ENCODE measurements at places on chromosomes 6 and 20.

DNA sequence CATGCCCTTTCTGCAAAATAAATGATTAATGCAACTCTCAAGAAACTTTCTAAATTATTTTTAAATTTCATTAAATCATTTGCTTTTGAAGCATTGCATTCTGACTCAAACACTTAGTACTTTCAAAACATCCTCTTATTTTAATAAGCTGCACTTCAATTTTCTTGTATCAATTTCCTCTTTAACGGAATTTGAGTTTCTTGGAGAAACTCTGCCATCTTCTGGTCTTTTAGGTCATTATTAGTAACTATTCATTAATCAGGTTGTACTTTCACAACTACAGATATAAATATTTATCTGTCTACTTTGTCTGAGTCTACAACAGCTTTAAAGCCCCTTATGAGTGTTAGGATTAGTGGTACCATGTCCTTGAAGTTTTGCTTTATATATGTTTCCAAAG lies 30.2 kb downstream of the TMX4 start:
- DNase-seq = no peak

DNA sequence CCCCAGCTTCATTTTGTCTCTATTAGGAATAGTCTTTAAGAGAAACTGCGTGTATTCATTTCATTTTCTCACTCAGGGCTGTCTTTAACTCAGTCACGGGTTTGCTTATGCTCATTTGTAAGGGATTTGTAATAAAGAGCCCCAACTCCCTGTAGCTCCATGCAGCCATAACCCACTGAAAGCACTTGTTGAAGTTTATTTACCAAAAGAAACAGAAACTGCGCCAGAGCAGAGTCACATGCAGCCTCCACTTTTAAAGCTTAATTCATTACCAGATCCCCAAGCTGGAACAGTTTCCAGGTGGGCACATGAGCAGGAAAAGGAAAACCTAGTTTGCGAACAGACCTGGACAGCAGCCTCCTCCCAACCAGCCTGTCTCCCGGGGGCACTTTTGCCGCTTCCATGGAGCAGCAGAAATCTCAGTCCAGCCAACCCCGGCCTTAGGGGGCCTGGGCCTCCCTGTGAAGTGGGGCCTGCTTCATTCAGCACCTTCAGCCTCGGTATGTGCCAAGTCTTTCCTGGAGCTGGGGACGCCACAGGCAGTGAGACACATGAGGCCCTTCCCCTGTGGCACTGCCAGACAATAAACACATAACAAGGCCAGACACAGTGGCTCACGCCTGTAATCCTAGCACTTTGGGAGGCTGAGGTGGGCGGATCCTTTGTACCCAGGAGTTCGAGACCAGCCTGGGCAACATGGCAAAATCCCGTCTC lies 4.5 kb downstream of the BCAS4 start:
- no peak for DNase-seq

DNA sequence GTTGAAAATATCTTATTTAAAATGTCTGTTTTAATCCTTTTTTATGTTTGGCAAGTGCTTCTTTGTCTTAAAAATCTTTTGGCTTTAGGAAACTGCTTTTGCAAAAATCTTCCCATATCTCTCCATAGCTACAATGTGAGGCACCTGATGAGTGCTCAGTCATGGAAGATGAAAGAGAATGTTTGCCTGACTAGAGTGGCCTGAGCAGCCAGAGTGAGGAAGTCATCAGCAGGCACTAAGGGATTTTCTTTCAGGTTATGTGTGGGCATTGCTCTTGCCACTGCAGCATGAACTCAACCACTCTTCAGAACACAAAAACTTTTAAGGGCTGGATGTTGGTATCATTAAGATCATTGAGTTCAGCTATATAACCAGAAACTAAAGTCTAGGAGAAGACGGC lies 47.9 kb downstream of the AKIRIN2 start:
- DNase-seq = no peak

GRCh38 chr6:107506145-107506544 lies 16.2 kb downstream of the SOBP start:
- DNase-seq = no peak

GRCh38 chr20:41475503-41475902 lies 108.9 kb upstream of the EMILIN3 start:
- peak; percentile 31 for DNase-seq

- no peak for DNase-seq
Measured at GRCh38 chr6:105783333-105783935, 302.7 kb upstream of the PRDM1 start.

DNA sequence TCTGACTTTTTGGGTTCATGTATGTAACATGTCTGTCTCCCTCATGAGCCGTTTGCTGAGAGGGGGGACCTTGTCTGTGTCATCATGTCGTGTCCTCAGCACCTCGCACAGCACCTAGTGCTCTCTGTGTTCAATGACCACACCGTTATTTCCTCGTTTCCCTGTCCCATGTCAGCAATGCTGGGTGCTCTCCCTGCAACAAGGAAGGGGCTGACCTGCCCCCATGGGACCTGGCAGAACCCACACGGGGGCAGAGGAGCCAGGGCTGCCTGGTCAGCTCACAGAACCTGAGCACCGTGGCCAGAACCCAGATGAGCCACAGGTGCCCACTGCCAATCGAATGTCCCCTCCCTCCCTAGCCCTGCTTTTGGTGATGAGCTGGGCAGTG lies 7.3 kb downstream of the ADA start:
- DNase-seq = no peak

- DNase-seq = no peak
Measured at GRCh38 chr6:80010288-80010687, 5.8 kb downstream of the TTK start.

GRCh38 chr6:38182426-38182825 lies 362.9 kb downstream of the ZFAND3 start:
- no peak for DNase-seq

DNA sequence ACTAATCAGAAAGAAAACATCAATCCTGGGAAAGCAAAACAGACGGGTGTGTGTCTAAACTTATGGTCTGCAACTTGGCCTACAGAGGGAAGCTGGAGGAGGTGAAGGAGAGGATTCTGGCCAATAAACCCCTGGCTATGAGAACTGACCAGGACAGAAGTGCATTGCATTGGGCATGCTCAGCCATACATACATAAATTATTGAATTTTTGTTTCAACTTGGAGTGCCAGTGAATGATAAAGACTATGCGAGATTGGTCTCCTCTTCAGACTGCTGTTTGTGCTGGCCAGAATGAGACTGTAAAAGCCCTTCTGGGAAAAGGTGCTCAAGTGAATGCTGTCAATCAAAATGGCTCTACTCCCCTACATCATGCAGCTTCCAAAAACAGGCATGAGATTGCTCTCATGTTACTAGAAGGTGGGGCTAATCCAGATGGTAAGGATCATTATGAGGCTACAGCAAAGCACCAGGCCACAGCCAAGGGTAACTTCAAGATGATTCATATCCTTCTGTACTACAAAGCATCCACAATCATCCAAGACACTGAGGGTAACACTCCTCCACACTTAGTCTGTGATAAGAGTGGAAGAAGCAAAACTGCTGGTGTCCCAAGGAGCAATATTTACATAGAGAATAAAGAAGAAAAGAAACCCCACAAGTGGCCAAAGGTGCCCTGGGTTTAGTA lies 17.4 kb downstream of the ADNP start:
- no peak for DNase-seq

- peak; percentile 28 for DNase-seq
Measured at GRCh38 chr6:166751051-166751595, 124.1 kb upstream of the RPS6KA2 start.

- no peak for DNase-seq
Measured at GRCh38 chr6:137191670-137192069, 18.2 kb upstream of the IL22RA2 start.

DNA sequence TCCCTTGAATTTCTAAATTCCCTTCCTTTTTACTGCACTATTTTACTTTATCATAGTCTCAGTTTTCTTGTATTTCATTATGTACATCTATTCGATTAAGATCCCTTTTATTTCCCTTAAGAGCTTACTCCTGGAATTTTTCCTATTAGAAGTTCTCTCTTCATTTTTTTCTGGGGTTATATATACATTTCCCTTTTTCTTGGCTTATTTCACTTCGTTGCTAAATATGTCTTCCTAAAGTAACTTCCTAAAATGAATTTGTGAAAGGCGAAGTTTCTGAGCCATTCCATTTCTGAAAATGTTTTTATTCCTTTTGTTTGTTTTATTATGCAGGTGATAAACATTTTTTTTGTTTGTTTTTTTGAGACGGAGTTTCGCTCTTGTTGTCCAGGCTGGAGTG lies 5.9 kb upstream of the CD109 start:
- no peak for DNase-seq

DNA sequence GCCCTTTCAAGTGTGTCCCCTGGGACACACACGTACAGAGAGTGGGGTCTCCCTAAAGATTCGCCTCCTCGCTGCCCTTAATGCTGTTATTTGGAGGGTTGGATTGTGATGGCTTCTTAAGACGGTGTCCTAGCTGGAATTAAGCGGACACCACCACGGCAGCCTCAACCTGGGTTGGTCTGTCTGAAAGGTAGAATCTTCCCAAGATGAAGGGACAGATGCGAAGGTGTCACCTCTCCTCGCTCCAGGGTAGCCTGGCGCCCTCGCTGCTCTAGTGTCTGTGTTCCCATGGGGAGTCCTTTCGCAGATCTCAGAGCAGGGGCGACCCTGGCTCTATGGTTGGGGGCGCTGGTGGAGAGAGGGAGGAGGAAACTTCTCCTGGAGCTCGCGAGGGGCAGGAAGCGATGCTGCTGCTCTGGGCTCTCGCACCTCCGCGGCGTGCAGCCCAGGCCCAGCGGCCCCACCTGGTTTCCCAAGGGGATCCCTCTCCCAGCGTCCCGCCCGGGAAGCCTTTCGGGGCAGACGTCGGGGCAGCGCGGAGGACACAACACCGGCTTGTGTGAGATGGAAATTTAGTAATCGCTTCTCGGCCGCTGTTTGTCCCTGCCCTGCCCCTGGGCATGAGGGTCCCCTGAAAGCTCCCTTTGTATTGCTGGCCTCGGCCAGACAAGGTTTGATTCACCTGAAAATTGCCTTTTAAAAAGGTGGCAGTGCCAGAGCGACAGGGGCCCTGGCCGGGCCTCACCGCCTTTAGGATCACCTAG lies 1.7 kb downstream of the RSPO3 start:
- peak; percentile 26 for DNase-seq

GRCh38 chr6:81997090-81997926 lies 244.8 kb upstream of the TENT5A start:
- DNase-seq = no peak

DNA sequence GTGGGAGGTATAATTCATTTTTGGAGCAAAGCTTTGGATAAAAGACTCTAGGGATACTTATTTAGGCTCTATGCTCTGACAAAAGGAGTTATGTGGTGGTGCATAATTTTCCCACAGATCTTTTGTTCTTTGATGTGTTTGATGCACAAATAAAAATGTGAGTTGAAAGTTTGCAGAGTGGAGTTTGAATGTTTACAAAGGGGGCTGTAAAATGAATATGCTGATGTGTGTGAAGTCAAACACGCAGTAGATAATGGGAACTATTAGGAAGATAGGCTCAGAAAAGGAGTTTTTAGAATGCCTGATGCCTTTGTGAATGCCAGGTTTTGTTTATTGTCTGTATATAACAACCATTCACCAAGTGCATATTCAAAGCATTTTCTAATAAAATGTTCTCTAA lies 545.0 kb upstream of the EPHA7 start:
- DNase-seq = no peak

- no peak for DNase-seq
Measured at GRCh38 chr6:124052120-124052519, 248.5 kb downstream of the NKAIN2 start.

DNA sequence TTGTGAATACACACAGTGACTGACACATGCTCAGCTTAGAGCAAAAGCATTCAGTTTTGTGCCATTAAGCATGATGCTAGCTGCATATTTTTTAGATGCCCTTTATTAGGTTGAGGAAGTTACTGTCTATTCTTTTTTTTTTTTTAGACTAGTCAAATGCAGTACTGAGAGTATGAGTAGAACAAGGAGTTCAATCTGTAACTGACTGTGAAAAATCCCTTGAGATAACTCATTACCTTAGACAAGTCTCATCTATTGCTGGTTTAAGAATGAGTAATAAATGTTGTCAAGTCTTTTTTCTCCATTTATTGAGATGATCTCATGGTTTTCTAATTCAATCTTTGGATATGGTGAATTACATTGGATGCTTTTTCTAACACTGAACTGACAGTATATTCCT lies 23.2 kb downstream of the AHI1 start:
- no peak for DNase-seq

- DNase-seq = no peak
Measured at GRCh38 chr6:159533568-159533967, 159.5 kb downstream of the SOD2 start.

GRCh38 chr20:38260378-38261053 lies at the start of gene KIAA1755:
Gene KIAA1755 (minus strand): TSS chr20:38260735. CDS start chr20:38260500, 235 bp downstream.
- DNase-seq = peak; percentile 40

GRCh38 chr6:87066449-87067333 lies 28.2 kb downstream of the CGA start:
- DNase-seq = peak; percentile 82

GRCh38 chr6:26327450-26328264 lies 37.3 kb upstream of the BTN3A2 start:
- DNase-seq = peak; percentile 41

- DNase-seq = no peak
Measured at GRCh38 chr6:16767765-16768476, 6.7 kb upstream of the ATXN1 start.

- no peak for DNase-seq
Measured at GRCh38 chr6:40816601-40817000, 222.4 kb downstream of the UNC5CL start.

- DNase-seq = no peak
Measured at GRCh38 chr20:24235296-24236175, 233.9 kb upstream of the SYNDIG1 start.

DNA sequence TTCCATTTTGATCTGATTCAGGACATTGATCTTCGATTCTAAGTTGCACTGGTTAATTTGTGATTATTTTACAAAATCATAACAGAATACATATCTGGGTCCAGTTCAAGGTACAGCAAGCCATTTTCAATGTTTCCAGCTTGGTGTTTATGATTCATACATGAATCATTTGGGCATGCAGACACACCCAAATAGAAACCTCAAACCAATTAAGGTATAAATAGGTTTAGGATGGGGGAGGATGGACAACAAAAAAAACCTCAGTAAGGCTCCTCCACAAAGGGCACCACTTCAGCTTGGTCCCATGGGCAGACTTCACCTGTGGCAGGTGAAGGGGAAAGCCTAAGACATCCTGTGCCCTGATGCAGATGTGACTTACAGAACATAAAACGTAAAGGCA lies 192.7 kb downstream of the KHDC1L start:
- no peak for DNase-seq

- no peak for DNase-seq
Measured at GRCh38 chr20:17960927-17961586, 7.5 kb downstream of the SNX5 start.

All from NCI-H146 (cell line).